ELF-1 (cell line): ENCODE measurements at places on chromosomes 11 and 22.

DNA sequence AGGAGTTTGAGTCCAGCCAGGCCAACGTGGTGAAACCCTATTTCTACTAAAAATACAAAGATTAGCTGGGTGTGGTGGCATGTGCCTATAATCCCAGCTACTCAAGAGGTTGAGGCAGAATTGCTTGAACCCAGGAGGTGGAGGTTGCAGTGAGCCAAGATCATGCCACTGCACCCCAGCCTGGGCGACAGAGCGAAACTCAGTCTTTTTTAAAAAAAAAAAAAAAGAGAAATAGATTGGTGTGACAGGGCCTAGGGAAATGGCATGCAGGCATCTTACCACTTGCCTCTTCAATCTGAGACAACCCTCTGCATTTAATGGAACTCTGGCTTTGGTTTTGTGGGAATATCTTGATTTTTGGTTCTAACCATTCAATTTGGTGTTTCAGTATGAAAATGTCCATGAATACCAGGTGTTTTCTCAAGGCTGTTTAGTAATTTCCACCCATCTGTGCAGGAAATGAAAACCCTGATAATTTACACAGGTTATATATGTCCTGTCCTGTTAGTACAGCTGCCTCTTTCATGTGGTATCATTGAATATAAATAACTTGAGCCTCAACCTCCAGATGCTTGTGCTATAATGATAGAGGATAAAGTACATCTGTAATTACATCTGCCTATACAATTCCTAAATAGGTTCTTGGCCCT lies 8.4 kb downstream of the XBP1 start:
- DNase-seq: no peak

GRCh38 chr22:38228873-38229740 lies 27.3 kb downstream of the MAFF start:
- DNase-seq: no peak

GRCh38 chr11:124752471-124753102 lies 532 bp upstream of the VSIG2 start:
- no peak for DNase-seq

GRCh38 chr11:102485095-102485722 lies 32.6 kb upstream of the TMEM123 start:
- no peak for DNase-seq

GRCh38 chr11:3177931-3178330 lies 12.8 kb upstream of the OSBPL5 start:
- no peak for DNase-seq

GRCh38 chr11:35003186-35003585 lies 86.8 kb downstream of the PDHX start:
- DNase-seq: no peak

DNA sequence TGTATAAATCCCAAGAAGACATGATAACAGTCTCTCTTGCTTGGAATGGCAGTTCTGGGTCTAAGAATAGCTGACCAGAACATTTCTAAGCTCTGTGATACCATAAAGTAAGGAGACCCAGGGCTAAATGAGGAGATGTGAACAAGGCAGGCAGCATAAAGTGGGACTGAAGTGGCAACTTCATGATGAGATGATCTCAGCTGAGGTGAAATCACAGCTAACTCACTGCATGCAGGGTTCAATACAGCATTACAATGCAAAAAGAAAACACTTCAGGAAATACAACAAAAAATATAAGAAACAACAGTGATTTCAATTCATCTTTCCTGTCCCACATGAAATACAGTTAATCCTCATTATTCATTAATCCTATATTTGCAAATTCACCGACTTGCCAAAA lies 44.6 kb downstream of the MRE11 start:
- no peak for DNase-seq

DNA sequence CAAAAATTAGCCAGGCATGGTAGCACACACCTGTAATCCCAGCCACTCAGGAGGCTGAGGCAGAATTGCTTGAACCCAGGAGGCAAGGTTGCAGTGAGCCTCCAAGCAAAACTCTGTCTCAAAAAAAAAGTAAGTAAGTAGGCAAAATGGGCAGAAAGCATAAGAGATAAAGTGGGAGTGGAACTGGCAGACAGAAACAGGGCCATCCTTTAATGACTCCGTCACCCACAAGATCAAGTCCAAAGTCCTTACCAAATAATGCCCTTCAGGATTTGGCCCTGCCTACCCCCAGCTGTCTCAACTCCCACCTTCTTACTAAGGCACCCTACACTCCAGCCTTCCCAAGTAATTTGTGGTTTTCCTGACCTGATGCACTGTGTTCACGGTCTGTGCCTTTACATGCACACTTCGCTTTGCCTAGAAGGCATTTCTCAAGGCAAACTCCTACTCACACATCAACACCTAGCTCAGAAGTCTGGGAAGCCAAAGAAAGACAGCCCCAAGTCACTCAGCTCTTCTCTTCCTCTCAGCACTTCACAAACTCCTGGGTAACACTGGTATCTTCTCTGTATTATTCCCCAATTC lies 6.1 kb downstream of the MAPK1 start:
- no peak for DNase-seq

- peak; percentile 16 for DNase-seq
These were observed 57.5 kb upstream of the ANO1 start for GRCh38 chr11:70020336-70021214.

GRCh38 chr11:44177905-44178304 lies 82.4 kb downstream of the EXT2 start:
- no peak for DNase-seq

DNA sequence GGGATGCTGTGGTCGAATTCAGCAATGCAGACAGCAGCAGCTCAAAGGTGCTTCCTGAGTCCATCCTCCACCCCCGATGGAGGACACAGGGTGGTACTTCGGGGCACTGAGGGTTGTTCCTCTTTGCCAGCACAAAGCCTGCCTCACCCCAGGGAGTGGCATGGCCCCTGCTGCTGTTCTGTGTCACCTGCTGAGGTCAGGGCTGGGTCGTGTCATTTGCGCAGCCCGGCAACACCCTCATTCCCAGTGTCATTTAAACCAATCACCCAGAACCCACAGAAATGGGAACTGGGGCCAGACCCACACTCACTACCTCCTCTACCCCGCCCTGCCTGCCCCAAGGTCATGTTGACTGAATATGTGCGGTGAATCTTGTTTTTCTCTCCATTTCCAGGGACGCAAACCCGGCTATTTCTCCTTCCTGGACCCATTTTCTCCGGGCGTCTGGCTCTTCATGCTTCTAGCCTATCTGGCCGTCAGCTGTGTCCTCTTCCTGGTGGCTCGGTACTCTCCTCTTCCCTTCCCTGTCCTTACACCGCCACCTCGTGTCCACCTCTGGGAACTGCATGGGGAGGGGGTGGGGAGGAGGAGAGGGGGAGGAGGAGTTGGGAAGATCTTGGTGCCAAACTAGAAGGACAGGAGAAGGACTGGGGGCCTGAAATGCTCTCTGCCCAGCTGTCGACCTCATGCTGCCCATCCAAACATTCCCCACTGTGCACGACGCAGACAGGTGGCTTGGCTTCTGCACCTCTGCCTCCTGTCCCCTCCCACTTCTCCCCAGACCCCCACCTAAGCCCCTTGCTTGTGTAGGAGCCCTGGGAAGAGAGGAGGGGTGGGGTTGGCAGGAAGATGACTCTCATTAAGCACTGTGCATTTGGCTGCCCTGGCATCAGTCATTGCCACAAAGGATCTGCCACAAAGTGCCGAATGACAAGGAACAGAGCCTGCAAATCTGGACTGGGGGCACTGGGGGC lies 71.2 kb upstream of the TBCEL start:
- peak; percentile 85 for DNase-seq

DNA sequence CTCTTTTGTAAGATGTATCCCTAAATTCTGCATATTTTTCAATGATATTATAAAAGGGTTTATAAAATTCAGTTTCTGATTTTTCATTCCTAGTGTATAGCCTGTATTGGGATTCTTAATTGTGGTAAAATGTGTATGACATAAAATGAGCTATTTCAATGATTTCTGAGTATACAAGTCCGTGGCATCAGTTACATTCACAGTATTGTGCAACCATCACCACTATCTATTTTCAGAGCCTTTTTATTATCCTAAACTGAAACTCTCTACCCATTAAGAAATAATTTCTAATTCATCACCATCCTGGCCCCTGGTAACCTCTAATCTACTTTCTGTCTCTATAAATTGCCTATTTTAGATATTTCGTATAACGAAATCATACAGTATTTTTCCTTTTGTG lies 39.8 kb downstream of the EIF3F start:
- no peak for DNase-seq

DNA sequence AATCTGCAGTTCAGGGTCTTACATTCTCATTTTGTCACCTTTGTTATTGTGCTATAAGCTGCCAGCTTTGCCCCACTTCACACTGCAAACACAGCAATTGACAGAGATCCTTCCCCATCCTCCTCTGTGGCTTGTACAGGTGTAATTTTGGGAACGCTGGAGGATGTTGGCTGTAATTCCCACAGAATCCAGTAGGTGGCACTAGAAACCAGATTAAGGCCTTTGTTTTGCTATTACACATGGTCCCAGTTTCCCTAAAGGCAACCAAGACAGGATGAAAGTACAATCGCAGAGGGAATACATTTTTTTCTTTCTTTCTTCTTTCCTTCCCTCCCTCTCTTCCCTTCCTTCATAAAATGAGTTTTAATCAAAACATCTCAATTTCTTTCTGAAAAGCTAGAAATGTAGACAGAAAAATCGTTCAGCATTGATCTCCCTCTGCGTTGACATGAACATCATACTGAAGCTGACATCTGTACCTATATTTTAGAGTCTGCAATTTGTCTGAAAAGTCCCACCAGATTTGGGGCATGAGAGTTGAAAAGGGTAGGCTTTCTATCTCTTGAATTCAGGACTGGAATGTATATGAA lies 21.3 kb upstream of the NELL1 start:
- peak; percentile 82 for DNase-seq

DNA sequence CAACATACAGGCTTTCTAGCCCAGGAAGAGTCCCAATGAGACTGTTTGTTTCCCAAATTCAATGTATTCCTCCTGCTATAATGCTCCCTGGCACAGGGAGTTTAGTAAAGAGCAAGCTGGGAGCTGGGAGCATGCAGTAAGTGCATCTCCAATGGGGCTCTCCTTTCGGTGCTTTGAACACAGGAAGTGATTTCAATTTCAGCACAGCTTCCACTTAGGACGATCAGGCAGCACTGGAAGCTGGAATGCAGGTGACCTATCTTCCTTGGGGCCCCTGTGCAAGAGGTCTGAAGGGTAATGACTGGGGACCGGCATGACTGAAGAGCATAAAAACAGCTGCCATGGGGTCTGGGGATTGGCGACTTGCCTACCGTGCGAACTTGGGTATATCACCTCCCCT lies 76.0 kb downstream of the LARGE1 start:
- DNase-seq: no peak

- DNase-seq: no peak
These were observed 2.2 kb downstream of the APOA1 start for GRCh38 chr11:116835042-116835772.

GRCh38 chr22:34800260-34800980 lies 265.5 kb upstream of the ISX start:
- no peak for DNase-seq

- peak; percentile 88 for DNase-seq
These were observed 3.2 kb downstream of the ARVCF start for GRCh38 chr22:20013382-20013871.

GRCh38 chr11:10222399-10222798 lies 71.6 kb downstream of the SBF2 start:
- no peak for DNase-seq

DNA sequence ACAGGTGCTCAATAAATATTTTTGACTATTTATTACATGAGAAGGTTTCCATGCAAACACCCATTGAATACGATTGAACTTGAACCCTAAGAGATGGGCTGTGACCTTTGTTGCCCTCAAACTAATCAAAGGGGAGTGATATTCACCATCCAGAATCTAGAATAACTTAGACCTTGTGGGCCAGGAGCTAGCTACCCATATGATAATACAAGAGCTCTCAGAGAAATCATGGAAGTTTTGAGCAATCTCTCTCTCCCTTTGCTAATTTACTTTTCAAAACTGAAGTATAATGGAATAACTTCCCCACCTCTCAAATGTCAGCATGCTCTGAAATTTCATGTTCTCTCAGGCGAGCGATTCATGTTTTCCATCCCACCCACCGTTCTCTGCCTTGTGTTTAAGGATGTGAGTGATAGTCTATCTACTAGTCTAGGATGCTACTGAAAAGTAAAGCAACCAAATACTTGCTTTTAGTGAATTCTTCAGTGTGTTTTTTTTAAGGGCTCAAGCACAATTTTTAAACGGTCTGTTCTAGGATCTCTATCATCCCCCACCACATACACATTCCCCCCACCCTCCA lies 33.3 kb downstream of the BARX2 start:
- DNase-seq: no peak

GRCh38 chr11:122778148-122778547 lies 60.2 kb upstream of the CRTAM start:
- DNase-seq: no peak

GRCh38 chr22:37657590-37658132 lies 862 bp upstream of the PDXP start:
- no peak for DNase-seq

DNA sequence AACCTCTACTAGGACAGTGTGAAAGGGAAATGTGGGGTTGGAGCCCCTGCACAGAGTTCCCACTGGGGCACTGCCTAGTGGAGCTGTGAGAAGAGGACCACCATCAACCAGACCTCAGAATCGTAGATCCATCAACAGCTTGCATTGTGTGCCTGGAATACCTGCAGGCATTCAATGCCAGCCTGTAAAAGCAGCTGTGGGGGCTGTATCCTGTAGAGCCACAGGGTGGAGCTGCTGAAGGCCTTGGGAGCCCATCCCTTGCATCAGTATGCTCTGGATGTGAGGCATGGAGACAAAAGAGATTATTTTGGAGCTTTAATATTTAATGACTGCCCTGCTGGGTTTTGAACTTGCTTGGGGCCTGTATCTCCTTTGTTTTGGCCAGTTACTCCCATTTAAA lies 46.3 kb downstream of the PGR start:
- DNase-seq: no peak

- no peak for DNase-seq
These were observed 14.5 kb downstream of the DCHS1 start for GRCh38 chr11:6640985-6641701.

DNA sequence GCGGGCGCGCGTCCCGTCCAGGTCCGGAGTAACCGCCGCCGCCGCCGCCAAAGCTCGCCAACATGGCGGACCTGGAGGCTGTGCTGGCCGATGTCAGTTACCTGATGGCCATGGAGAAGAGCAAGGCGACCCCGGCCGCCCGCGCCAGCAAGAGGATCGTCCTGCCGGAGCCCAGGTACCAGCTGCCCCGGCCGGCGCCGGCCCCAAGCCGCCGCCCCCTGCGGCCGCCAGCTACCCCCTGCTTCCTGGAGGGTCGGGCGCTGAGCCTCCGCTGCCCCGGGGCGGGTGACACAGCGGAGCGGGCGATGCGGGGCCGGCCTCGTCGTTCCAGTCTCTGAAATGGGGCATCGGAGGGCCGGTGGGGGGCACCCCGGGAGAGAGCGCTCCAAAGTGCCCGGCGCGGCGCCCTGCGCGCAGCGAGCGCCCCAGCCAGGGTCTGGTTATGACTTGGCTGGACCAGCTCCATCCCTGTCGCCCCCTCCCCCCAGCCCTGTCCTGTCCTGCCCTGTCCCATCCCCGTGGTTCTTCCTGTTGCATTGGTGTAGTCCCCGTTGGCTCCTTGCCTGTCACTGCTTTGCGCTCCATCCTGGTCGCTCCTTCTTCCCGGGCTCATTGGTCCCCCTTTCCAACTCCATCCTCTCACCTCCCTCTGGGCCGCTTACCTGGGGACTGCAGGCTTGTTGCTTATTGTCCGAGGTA lies 653 bp downstream of the GRK3 start:
- DNase-seq: peak; percentile 75
